ENCODE measurements at places on chromosomes 5 and 9.

DNA sequence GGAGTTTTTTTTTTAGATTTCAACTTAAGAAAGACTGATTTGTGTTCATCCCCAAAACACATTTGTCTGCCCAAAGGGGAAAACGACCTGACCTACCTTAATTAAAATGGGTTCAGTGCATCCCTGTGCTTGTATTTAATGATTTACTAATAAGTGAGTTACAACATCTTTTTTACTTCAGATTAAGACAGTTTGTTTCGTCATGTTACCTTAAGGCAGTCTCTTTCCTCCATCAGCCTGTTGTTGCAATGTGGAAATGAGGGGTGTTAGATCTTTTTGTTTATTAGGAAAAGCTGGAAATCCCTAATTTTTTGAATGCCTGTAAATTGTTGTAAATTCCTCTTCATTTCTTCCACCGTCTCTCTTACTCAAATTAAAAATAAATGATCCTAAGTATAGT is 177.5 kb downstream of the GDNF start:
- no peak for DNase-seq

DNA sequence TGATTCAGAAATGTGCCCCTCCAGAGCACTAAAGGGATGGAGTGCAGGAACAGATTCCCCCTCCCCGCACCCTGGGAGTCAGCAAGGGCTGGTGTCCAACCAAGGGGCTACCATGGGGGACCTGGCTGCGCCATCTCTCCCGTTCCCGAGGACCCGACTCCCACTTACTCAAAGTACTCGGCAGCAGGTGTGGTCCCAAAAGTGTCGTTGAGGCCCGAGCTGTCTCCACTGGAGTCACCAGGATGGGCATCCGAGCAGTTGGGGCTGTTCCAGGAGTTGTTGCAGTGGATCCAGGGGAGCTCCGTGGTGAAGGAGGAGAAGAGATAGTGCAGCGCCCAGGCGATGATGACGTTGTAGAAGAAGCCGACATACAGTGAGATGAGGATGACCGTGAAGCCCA is 12.9 kb downstream of the SLC6A3 start:
- DNase-seq = no peak

DNA sequence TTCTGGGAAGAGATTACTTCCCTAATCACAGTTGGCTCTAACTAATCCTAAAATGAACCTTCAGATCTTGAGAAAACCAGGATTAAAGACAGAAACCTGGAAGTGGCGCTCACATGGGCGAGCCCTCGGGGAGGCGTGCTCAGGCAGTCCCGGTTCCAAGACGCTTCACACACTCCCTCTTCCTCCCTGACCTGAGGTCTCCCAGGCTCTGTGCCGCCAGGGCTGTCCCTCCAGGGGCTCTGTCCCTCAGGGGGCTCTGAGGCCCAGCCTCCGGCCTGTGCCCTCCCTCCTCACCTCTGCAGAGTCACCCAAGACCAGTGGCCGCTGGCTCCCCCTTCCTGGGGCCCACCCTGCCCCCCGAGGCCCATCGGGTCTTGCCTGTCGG is 10.2 kb downstream of the SLC9A3 start:
- no peak for DNase-seq

DNA sequence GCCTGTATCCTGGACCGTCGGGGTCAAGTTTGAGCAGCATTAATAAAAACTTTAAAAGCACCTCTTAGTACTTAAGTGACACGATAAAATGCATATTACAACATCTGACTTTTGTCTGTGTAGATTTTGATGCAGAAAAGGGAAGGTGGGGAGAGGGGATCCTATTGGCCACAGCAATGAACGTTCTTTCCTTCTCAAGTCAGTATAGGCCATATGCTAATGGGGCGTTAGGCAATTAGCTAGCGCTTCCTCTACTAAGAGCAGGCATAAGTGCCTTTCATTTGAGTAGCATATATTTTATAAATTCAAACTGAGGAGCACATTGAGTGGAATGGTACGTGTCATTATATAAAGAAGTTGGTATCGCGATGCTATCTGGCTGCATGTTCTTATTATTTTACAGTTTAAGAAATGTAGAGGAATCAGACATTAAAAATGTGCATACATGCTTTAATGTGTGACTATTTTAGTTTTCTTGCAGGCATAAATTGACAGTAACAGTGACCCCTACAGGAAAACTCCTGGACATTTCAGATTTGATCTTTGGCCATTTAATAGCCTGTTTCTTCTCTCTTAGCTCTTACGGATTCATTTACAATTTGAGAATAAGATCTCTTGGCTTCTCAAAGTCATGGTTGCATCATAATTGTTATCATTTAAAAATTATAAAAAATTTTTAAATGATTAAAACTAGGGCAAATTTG is 1.1 kb upstream of the GNA14 start:
- DNase-seq = no peak

- DNase-seq = no peak
Measured at GRCh38 chr5:102278231-102278630, 17.9 kb downstream of the SLCO4C1 start.

GRCh38 chr5:1020452-1020961 is 11.9 kb downstream of the NKD2 start:
- no peak for DNase-seq

- no peak for DNase-seq
Measured at GRCh38 chr5:56791396-56791795, 24.0 kb upstream of the MAP3K1 start.

- DNase-seq = no peak
Measured at GRCh38 chr9:89079391-89079790, 88.1 kb downstream of the S1PR3 start.

GRCh38 chr5:163347671-163348070 is 89.7 kb upstream of the CCNG1 start:
- DNase-seq = peak; percentile 73

GRCh38 chr5:88679638-88680037 is 203.3 kb downstream of the MEF2C start:
- no peak for DNase-seq

DNA sequence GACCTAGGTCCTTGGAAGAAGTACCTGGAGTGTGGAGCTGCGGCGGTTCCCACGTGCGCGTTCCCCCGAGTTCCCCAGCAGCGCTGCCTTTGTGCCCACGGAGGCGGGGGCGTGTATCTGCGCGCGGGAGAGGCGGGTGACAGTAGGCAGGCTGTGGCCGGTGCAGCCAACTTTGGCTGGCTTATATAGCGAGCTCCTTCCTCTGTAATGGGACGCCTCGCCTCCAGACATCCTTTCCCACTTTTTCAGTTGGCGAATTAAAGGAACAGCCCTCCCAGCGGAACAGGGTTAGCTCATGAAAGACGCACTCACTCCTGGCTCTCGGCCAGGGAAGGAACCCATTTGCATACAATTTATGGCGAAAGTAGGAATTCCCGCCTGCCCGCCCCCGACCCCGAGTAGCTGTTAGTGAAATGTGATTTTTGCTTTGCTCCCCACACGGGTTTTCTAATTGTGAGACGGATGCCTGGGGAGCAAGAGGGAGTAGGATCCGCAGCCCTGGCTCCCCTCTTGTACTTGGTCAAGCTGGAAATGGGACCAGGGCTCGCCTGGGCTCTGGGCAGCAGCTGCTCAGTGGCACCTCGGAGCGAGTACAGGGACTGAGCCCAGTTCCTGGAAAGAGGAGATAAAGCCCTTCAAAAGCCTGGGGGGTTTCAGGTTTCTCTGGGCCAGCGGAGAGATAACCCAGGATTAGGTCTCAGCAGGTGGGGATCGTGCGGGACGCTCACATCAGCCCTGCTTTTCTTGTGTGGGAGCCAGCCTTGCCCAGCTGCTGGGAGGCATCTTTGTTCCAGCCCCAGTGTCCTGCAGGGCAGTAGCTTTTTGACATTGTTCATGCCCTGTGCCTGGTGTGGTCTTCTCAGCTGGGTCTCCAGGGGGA is at the start of gene TNC:
TNC (minus strand) TSS at position 159 of the 880 bp plus-strand sequence. CDS start 27,139 bp downstream, outside the sequence.
- DNase-seq = no peak

DNA sequence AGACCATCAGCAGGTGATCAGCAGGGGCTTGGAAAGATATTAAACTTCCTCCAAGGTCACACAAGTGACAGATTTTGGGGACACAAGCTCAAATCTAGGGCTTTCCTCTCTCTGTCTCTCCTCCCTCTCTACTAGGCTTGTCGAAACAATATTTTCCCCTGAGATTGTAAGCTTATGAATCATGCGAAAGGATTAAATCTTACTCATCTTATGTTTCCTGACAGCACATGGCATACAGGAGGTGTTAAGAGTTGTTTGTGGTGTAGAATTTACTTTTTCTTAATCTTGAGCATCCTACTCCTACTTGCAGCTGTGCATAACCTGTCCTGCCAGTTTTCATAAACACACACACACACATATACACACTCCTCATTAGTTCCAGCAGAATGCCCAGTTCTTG is 186.3 kb downstream of the MARCHF11 start:
- no peak for DNase-seq

DNA sequence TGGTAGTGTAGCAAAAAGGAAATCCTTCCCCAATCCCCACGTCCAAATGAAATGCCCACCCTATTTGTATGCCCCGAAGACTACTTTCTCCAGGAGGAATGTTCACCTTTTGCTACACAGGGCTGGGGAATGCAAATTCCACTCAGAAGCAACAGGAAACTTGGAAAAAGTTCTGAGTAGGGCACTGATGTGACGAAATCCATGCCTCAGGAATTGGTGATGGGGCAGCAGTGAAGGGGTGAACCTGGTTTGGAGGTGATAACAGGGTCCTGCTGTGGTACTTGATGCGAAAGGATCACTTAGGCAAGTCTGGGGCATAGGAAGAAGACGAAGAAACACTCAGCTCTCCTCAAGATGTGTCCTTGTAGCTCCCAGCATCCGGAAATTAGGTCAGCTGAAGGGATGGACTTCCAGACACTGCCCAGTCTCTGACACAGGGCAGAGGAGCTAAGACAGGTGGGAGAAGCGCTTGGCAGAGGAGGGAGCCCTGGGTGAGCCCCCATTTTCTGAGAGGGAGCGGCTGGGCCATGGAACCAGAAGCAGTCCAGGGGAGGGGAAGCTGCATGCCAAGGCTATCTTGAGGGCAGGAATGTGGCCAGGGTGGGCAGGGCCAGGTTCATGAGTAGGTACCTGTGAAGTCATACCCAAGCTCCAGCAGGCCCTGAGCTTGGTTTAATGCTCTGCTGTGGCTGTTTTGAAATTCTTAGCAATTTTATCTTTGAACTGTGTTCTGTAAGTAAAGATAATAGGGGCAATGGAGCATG is 22.2 kb upstream of the MVB12B start:
- DNase-seq = no peak

- DNase-seq = no peak
Measured at GRCh38 chr9:98989036-98990000, 45.6 kb downstream of the COL15A1 start.

DNA sequence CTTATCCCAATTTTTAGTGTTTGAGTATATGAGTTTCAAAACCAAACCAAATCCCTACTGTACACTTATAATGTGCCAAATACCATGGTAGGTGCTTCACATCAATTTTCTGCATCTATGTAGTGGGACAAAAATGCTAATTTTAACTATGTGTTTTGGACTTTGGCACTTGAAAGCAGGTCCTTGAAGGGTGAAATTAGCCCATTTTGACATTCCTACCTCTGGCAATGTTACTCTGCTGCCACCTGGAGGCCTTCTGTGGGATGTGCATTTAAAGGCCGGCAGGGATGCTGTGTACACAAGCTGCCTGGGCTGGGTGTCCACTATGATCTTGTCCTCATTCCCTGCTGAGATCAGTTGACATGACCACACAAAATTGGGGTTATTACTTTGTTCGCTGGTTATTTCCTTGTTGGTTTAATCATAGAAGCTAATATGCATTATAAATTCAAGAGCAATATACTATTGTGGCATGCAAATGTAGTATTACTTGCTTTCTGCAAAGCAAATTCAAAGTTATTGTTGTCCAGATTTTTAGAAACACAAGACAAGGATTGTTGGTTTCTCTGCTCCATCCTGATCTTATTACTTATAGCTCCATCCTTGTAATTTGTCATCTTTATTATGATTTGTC is 166.8 kb downstream of the ARHGEF28 start:
- peak; percentile 67 for DNase-seq

DNA sequence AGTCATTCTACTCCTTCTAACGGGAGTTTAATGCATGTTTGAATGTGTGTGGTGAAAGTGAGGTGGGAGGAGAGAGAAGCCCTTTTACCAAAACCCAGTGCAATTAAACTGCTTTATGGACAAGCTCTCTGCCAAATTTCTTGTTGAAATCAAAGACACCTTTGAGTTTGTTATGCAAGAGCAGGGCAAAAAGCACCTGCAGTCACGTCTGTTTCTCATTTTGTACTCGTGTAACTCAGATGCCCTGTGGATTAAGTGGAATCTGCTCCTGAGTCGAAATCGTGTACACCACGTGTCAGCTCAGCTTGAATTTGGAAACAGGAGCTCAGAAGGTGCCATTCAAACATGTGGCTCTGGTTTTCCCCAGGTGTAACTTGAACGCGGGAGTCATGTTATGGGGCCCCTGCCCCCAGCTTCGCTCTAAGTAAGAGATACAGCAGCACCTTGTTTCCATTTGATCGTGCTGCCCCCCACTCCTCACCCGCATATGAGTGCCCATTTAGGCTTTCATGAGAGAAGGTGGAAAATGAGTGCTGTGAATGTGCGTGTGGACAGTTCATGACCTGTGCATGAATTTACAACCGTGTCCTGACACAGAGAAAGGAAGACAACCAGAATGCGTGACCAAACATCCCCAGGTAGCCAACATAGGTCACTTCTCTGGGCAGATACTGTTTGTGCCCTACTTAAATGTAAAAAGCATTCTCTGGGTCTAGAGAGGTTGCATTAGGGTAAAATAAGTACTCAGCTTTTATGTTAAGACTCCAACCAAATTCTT is 347.0 kb upstream of the SLC30A5 start:
- no peak for DNase-seq

DNA sequence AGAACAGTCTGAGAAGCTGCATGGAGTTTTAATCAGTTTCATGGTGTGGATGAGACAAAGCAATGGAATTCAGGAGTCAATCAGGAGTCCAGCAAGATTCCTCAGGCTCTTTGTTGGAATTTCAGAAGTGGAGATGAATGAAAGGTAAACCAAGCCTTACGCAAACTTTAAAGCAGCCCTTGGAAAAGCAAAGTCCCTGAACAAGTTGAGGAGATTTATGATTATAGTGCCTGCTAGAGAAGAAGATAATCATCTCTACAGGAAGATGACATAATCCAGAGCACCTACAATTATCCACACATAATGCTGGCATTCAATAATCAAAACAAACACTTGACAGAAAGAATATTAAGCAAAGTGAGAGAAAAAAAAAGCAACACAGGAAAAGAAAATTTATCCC is 1380.1 kb upstream of the NUDT12 start:
- no peak for DNase-seq

GRCh38 chr9:120366644-120367019 is 213.3 kb downstream of the CDK5RAP2 start:
- DNase-seq = no peak

GRCh38 chr9:98860871-98861293 is 53.4 kb downstream of the GALNT12 start:
- no peak for DNase-seq

GRCh38 chr9:18330401-18331309 is 143.3 kb upstream of the ADAMTSL1 start:
- no peak for DNase-seq
